ENCODE measurements at places on chromosomes 7 and 10.

GRCh38 chr10:12812571-12812970 is 188.9 kb downstream of the CCDC3 start:
- no peak for DNase-seq

DNA sequence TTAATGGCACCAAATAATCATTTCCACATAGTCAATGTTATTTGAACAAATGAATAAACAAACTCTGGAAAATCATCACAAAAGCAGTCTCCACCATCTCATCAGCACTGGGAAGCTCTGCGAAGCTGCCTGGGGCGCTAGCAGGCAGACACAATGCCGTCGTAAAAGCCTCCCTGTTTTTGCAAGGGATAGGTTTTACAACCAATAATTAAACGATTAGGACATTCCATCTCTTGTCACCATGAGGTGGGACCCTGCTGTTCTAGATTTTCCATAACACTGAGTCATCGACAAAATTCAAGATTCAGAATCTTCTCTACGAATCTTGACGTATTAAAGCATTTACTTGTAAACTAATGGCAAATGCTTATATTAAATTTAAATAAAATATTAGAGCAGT is 172.8 kb upstream of the AKR1E2 start:
- DNase-seq, result no peak

- no peak for DNase-seq
These were observed 58.5 kb downstream of the PLCE1 start for GRCh38 chr10:94052281-94052680.

GRCh38 chr10:71748671-71749191 is 24.6 kb downstream of the VSIR start:
- no peak for DNase-seq

DNA sequence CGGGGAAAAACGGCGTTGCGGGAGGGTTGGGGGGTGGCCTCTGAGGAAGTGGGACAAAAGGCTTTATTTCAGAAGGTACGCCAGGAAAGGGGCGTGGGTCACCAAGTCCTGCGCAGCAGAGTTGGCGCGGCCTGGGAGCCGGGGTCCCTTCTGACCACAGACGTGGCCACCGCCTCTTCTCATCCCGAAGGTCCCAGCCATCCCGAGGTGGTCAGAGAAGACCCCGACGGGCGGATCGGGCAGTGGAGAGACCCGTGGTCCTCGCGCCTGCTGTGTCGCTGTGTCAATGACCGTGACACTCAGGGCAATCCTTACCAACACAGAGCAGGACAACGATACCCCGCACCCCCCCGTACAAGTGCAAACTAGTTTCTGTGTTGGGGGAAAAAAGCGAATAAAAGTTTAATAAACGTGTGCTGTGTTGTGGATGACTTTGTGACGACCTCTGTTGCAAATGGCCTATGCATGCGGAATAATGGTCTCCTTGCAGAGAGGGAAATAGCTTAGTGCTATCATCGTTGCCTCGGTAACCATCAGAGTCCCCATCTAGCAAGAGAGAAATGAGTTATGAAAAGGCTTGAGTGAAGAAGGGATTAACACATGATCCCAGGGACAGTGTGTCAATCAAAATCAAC is 19.4 kb upstream of the GATA3 start:
- no peak for DNase-seq

GRCh38 chr10:126314863-126315493 is 73.3 kb downstream of the ADAM12 start:
- DNase-seq, result no peak

GRCh38 chr10:62075912-62076311 is 174.4 kb downstream of the ARID5B start:
- no peak for DNase-seq

DNA sequence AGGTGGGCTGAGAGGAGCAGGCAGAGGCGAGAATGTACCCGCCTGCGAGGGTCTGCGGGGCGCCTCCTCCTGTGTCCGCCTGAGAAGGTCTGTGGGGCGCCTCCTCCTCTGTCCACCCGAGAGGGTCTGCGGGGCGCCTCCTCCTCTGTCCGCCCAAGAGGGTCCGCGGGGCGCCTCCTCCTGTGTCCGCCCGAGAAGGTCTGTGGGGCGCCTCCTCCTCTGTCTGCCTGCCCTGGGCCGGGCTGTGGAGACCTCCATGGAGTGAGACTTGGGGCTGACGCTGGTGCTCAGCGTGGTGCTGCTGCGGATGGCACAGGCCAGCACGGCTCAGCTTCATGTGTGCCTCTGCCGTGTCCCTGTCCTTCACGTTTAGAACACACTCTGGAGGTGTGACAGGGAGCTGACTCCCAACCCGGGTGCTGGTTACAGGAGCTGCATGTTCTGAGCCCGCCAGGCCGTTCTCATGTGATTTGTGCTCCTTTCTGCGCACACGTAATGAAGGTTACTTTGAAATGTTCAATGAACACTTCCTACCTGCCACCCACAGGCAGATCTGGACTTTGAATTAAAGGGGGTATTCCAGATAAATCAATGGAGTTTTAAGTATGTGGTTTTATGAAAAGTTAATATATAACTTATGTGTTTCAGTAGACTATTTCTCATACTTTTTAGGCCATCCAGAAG is 20.5 kb upstream of the GET4 start:
- no peak for DNase-seq

GRCh38 chr10:10538326-10538725 is 479.3 kb upstream of the CELF2 start:
- no peak for DNase-seq

- DNase-seq, result no peak
These were observed 828 bp downstream of the OGDHL start for GRCh38 chr10:49761201-49761788.

DNA sequence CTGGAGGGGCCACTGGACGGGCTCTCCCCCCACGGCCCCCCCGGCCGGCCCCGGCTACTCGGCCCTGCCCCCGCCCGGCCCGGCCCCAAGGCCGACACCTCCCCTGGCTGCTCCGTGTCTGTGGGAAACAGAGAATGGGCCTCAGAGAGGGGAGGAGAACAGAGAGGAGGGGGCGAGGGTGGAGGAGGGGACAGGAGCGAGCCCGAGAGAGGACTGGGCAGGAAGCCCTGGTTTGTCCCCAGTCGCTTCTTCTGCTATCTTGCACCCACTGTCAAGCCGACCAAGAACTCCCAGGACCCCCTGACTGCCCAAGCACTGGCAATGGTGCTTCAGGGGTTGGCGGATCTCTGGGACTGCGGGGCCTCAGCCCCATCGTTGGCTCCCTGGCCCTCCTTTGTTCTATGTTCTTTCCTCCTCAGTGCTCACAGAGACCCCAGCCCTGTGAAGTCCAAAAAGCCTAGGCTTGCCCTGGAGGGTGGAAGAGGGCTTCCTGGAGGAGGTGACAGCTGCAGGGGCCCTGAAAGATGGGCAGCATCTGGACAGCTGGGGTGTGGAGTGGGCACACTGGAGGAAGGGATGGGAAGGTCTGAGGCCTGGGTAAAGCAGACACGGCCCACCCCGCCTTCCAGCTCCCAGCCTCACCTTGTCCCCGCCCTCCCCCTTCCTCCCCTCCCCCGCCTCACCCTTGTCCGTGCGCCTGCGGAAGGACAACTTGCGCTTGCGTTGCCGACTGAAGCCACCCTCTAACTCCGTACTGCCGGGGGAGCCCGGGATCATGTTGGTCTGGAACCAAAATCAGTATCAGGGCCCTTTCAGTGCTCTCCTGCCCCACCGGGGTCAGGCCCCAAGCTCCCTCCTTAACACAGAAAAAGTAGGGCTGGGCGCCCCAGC is 30.1 kb downstream of the KCNH2 start:
- DNase-seq, result no peak

GRCh38 chr10:132946806-132947546 is 4.6 kb upstream of the CFAP46 start:
- DNase-seq, result no peak

- no peak for DNase-seq
These were observed 112.1 kb downstream of the CUL2 start for GRCh38 chr10:34978080-34978479.

GRCh38 chr10:22230158-22230833 is 12.5 kb upstream of the EBLN1 start:
- DNase-seq, result no peak

DNA sequence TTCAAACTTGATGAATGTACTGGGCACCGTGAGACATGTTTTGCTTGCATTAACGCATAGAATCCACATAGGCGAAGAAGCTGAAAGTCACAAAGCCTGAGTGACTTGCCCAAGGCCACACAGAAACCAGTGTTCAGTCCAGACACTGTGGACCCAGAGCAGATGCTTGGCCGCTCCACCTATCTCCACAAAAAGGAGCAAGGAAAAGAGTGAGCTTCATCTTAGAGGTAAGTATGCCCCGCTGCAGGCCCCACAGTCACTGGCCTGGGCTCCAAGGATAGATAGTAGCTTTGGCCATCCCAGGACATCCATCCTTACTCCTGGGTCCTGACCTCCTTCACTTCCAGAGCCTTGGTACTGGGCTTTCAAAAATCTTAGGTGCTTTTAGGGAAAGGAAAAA is 60.1 kb upstream of the SAMD8 start:
- no peak for DNase-seq

DNA sequence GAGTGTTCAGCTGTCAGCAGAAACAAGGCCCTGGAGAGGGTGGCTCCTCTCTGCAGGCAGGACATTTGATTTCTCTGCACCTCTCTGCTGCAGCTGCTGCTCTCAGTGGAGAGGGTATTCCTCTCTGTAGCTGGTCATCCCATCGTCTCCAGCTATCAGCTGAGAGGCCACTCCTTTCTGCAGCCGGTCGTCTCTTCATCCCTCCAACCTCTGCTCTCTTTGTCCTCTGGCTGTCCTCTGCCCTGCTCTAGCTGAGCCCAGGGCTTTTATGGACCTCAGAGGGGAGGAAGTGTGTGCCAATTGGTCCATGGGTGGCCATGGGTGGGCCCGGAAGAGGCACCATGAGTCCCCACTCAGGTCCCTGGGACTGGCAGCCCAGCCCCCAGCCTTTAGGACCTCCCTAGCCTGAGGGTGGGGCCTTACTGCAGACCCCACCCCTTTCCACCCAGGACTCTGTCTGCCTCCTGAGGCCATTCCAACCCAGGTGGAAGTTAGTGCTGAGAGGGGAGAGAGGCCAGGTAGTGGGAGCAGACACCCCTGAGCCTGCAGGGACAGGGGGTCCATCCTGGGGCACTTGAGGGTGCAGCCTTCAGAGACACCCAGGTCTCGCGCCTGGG is 26.2 kb upstream of the CDCA7L start:
- DNase-seq, result no peak

GRCh38 chr7:1397491-1398327 is 61.6 kb downstream of the MICALL2 start:
- no peak for DNase-seq

- DNase-seq, result no peak
These were observed 10.3 kb upstream of the GARS1 start for GRCh38 chr7:30584415-30584814.

DNA sequence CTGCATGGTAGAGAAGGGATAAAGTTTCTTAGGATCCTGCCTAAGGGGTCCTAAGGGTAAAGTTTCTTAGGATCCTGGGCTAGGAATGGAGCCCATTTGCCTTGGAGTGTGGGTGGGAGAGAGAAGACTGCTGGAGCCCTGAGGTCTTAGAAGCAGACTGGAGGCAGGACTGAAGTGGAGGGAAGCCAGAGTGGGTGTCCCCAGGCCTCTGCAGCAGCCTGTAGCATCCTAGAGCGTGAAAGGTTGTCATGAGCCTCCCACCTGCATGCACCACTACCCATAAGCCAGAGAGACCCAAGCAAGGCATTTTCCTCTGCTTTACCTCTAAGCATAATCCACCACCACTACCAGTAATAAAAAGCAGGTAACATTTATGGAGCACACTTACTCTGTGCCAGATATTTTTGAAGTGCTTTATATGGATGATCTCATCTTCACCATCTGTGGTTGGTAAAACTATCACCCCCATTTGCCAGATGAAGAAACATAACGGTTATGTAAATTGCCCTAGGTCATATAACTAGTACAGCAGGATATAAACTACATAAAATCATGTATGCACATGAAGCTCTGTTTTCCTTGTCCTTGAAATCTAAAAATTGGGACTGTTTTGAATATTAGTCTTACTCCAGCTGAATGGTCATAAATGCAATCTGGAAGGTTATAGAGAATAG is 103.5 kb upstream of the CCDC6 start:
- DNase-seq, result no peak

- no peak for DNase-seq
These were observed 23.2 kb upstream of the MKI67 start for GRCh38 chr10:128149267-128150014.

GRCh38 chr10:6741541-6741941 is 161.5 kb upstream of the PRKCQ start:
- DNase-seq, result peak; percentile 66

GRCh38 chr10:34454590-34455261 is 360.4 kb downstream of the PARD3 start:
- DNase-seq, result no peak

GRCh38 chr7:101164071-101164840 is 1.1 kb downstream of the VGF start:
- DNase-seq, result no peak

GRCh38 chr10:97686301-97686961 is 610 bp downstream of the AVPI1 start:
- DNase-seq, result no peak

- DNase-seq, result no peak
These were observed 27.3 kb downstream of the SH3PXD2A start for GRCh38 chr10:103828107-103828506.

DNA sequence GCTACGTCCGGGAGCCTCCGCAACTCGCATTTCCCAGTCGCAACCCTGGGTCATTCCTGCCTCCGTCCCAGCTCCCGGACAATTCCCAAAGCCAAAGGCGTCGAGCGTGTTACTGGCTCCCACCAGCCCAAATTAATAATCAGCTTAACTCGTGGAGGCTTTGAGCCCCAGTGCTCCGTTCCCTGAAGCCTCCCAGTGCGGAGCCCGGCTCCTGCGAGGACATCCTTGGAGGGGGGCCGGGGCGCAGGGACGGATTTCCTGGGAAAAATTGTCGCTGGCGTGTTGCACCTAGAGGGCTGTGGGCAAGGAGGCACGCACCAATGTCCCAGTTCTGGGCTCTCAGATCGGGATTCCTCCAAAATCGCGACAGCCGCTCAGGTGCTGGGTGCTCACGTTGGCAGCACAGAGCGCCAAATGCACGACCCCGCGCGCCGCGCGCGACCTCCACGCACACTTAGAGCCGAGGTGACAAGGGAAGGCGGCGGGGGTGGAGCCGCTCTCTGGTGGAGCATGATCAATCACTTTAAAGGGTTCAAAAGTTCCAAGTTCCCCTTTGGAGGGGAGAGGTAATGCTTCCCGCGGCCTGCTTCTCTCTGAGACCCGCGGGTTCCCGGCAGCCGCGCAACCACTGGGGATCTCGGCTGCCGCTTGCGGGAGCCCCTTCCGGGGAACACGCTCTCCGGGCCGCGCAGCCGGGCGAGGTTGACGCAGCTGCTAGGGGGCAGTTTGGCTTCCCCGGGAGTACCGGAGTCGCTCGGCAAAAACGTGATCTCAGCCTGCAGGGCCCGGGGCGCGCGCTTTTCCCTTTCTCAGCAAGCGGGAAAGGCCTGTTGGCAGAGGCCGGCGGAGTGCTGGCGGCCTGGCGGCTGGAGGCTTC is 25.5 kb downstream of the SKIDA1 start:
- no peak for DNase-seq

- no peak for DNase-seq
These were observed 7.8 kb downstream of the MEOX2 start for GRCh38 chr7:15678653-15679052.

- no peak for DNase-seq
These were observed 1.1 kb downstream of the DENND11 start for GRCh38 chr7:141700848-141701371.

Measured in BJ (cell line).